GM12891 (cell line): ENCODE measurements at places on chromosomes 2 and 18.

DNA sequence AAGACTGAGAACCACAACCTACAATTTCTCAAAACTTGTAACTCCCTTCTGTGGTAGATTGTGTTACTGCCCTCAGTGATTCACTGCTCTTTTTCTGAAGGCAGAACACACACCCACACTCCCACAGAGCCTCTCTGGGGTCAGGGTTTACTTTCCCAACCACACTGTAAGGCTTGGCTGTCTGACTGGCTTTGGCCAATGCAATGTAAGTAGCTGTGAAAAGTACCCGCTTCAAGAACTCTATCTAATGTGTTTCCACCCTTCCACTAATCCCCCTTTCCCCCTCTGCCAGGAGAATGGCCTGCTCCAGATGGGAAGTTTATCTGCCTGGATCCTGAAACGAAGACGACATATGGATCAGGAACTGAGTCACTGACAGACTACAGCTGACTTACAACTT, 222.7 kb downstream of the CDH2 start:
- no peak for DNase-seq

DNA sequence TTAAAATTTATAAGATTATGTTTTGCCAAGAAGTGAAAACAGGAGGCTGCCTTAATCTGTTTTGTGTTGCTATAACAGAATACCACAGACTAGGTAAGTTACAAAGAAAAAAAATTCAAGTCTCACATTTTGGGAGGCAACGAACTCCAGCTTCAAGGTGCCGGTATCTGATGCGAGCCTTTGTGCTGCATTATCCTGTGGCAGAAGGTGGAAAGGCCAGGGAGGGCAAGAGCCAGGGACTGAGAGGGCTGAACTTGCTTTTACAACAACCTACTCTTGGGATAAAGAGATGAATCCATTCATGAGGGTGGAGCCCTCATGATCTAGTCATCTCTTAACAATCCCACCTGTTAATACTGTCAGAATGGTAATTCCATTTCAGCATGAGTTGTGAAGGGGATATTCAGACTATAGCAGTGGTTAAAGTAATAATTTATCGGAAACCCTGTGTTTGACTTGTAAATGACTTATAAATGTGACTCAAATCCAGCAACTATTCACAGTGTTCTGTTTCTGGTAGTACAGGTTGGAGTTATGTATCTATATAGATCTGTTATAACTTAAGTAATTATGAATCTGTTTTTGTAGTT, 3.7 kb downstream of the MTX2 start:
- DNase-seq: no peak

GRCh38 chr18:11802586-11802985, 48.6 kb upstream of the CHMP1B start:
- no peak for DNase-seq

DNA sequence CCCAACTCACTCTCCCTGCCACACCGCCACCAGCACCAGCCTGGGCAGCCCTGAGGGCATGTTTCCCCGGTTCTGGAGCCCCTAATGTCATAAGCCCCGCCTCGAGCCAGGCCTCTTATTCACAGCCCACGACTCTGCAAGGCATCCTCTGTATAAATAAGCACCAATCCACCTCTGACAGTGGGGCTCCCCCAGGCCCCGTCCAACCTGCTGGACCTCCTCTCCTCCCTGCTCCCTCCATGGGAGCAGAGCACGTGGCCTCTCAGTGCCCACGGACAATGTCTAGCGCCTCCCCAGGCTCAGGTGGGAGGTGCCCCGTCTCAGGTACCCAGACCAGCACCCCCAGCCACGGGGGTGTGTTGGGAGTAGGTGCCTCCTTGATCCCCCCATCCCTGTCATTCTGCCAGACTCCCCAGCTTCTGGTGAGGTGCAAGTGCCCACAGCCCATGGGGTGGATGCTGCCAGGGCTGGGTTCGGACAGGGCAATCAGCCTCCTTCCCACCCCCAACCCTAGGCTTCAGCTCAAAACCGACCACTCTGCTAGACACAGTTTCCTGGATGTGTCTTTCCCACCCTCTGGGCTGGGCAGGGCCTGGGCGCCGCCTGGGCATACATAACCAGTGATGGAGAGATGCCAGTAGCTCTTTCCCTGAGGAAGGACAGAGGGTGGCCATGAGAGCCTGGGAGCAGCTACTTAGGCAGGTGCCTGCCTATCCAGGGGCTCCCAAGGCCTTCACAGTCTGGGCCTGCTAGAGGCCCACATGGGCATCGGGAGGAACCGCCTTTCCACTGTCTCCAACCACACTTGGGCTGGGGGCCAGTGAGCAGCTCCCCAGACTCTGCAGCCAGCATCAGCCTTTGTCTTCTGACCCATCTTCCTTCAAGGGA, 1.6 kb upstream of the ADRA2B start:
- no peak for DNase-seq

DNA sequence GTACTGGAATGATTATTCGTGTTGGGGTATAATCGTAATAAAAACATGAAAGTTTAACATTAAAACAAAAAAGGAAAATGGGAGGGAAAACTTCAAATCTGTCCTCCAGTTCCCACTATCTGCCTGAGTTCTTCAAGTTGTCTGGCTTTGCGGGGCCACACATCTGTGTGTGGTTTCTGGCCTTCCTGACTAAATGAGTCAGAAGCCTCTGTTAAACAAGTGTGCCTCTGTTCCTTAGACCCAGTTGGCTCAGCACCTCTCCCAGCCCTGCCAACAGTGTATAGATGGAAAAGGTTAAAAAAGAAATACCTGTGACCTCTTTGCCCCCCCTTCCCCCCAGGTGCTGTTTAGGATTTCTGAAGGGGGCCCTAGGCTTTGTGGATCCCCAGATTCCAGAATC, 30.2 kb downstream of the XDH start:
- no peak for DNase-seq

GRCh38 chr18:51622702-51623101, 425.2 kb upstream of the MEX3C start:
- no peak for DNase-seq

DNA sequence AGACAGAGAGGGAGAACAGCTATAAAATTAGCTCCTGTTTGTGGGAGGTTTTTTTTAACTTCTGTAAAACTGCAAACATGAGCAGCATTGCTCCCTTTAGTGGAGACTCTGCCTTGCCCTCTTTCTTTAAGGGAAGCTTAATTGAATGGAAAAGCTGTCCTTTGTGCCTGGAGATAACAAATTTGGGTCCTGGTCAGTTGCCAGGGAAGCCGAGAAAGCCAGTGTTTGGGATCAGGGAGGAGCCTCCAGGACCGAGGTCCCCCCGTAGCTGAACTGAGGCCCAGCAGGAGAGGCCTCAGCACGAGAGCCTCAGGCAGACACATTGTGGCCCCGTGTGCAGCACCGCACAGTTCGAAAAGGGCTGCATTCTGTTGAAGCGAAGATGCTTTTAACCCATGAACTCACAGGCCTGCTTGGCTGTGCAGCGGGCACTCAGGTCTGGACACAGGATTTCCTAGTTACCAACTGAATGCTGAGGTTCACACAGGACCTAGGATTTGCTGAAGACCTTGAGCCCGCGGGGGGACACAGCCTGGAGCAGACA, 369.7 kb downstream of the DCDC2C start:
- no peak for DNase-seq

- no peak for DNase-seq
Measured at GRCh38 chr2:233654501-233654900, 17.2 kb upstream of the UGT1A9 start.

DNA sequence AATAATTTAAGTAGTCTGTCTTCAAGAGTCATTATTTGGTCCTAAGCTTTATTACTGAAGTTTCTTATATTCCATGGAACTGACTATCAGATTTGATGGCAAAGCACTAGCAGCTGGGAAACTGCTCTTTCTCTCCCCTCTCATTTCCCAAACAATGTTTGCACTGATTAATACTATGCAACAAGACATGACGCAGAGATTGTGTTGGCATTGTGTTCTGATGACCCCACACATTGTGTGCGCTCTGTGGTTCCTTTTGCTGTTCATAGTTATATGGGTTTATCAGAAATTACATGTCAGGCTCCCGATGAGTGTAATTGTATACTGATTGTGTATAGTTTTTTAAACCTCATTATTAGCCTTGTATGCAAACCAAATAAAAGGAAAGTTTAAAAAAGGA, 331.6 kb upstream of the FANCL start:
- no peak for DNase-seq

GRCh38 chr2:225400060-225400511, 576 bp downstream of the NYAP2 start:
- DNase-seq: no peak

GRCh38 chr2:45171136-45171501, 161.9 kb upstream of the SIX2 start:
- DNase-seq: no peak

DNA sequence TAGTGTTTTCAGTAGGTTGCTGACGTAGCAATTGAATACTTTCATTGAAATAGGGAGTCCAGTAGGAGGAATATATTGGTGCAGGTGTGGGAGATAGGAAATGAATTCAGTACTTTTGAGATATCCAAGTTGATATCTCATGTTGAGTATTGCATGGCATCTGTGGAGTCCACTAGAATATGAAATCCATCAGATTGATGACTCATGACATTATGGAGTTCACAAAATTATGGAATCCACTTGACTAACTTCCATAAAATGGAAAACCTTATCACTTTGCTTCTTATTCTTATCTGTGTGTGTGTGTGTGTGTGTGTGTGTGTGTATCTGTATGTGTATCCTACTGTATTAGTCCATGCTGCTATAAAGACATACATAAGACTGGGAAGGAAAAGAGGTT, 513.5 kb upstream of the ZEB2 start:
- no peak for DNase-seq

GRCh38 chr2:129757366-129757914, 222.0 kb upstream of the RAB6C start:
- DNase-seq: no peak

GRCh38 chr2:223075301-223076270, 23.6 kb downstream of the KCNE4 start:
- no peak for DNase-seq

- no peak for DNase-seq
Measured at GRCh38 chr2:10303181-10303693, 533 bp downstream of the HPCAL1 start.

GRCh38 chr2:12816379-12817306, 99.9 kb downstream of the TRIB2 start:
- DNase-seq: no peak

DNA sequence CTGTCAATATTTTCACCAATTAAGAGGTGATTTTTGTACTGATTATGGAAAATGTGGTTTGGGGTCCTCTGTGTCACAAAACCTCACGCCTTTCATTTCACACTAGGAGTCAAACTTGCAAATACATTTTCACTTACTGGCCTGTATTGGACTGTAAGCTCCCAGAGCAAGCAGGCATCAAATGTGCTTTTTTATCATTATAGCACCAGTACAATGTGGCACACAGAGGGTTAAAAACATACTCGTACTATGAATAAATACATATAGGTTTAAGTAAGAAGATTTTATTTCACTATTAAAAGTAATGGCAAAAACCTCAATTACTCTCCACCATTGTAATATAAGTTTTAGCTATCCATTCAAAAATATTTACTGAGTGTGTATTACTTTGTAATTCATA, 56.7 kb downstream of the ABCB11 start:
- DNase-seq: no peak

DNA sequence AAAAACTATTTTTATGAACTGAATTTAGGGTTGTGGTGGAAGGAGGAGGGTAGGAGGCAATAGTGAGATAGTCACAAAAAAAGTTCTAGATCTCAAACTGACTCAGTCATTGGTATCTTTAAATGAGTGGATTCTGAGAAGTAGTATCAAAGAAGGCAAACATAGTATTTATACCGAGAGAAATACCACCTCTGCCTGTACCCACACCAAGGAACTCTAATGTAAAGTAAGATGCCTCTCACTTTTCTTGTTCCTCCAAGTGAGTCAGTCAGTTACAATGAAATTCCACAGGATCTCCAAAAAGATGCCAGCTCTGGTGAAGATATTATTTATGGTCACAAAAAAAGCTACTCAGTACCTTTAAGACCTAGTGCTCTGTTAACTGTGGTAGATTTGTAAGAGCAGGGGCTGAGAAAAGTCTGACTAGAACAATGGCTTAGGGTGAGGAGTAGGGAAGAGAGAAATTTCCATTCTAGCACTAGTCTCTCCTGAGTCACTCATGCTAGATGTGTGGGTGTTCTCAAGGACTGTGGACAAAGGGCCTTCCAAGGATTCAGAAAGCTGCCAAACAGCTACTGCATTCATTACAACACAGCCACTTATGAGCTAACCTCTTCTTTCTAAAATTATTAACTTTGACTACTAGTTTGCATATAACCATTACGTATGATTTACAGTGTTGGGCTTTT, 36.3 kb downstream of the YWHAQ start:
- no peak for DNase-seq

GRCh38 chr2:15678909-15679308, 87.2 kb downstream of the DDX1 start:
- DNase-seq: no peak
